ENCODE measurements at places on chromosomes 1 and 21. TPM values are rescaled to one million over a fixed set of nuclear protein-coding genes. Genes with fewer than 3 reads are reported as not detected.

DNA sequence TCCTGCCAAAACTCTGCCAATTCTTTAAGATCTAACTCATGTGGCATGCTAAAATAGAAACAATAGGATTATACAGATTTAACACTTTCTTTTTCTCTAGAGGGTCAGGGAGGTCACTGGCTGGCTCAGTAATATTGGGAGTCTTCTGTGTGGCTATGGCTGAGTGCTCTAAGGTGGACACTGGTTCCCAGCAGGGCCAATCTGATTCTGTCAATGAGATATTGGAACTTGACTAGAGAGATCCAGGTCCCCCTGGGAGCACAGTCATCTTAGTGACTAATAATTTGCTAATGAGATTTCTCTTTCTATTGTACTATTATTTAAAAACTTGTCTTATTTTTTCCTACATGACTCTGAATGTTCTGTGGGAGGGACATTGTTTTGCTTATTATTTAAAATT lies 69.1 kb upstream of the ZP4 start:
- DNase-seq: no peak

GRCh38 chr1:78051005-78051404 lies 5.2 kb downstream of the GIPC2 start:
- no peak for DNase-seq

DNA sequence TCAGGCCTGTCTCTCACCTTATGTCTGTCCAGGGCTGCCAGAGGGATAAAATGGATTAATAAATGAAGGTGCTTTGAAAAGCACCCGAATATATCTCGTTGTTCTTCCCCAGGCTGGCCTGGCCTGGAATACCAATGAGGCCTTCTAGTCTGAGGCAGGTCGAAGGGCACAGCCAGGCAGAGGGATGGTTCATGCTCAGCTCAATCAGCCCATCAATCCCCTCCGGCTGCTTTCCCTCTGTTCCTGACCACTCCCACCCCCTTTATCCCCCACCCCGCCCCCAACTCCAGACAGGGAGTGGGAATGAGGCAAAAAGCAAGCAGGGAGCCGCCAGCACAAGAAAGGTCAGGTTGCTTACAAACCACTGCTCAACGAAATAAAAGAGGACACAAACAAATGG lies 40.0 kb upstream of the PRELP start:
- no peak for DNase-seq

DNA sequence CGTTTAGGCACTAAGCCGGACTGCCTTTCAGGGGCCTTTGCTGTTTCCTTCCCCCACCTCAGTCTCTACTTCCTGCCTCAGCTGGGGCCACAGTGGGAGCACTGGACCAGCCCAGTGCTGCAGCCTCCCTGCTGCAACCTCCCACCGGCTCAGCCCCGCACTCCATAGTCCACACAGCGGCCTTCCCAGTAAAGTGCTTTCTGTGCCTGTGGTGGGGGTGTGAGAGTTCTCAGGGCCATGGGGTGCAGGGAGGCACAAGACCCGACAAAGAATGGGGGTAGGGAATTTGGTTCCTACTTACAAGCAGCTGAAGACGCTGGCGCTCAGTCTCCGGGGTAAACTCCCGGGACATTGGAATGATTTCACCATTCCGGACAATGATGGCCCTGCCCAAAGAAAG lies 3.5 kb downstream of the PPM1J start:
- DNase-seq: no peak

- no peak for DNase-seq
Observed at GRCh38 chr1:223832637-223832943, 13.2 kb downstream of the TP53BP2 start.

DENND2D gene
- polyA plus RNA-seq: 39.9 TPM

SPATC1L gene
- 12.8 TPM for polyA plus RNA-seq

S100A4 gene
- 455 TPM for polyA plus RNA-seq

Measured in adrenal gland (tissue), 19 donors.